Suppressor macrophage treated with lipopolysaccharide for 4 hours (primary cell): ENCODE measurements at places on chromosomes 12 and 14.

GRCh38 chr14:32710731-32711680 is 227.7 kb upstream of the NPAS3 start:
- DNase-seq = peak; percentile 55

GRCh38 chr12:70759161-70759918 is 122.1 kb upstream of the PTPRB start:
- no peak for DNase-seq

DNA sequence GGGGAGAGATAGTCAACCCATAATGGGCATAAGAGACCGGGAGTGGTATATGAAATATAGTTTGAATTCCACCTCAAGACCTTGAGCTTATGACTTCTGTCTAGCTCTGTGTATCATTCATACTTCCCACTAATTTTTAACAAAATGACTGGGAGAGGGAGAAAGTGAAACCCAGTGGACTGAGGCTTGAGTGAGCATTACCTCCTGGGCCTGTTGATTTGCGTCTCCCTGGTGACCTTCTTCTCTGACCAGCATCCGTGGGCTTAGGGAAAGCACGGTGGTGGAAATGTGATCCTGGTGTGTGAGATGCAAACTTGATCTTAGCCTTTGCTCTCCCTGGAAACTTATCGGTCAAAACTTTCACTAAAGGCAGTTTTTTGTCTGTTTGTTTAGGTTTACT is 207.9 kb upstream of the BCL2L14 start:
- DNase-seq = peak; percentile 92

DNA sequence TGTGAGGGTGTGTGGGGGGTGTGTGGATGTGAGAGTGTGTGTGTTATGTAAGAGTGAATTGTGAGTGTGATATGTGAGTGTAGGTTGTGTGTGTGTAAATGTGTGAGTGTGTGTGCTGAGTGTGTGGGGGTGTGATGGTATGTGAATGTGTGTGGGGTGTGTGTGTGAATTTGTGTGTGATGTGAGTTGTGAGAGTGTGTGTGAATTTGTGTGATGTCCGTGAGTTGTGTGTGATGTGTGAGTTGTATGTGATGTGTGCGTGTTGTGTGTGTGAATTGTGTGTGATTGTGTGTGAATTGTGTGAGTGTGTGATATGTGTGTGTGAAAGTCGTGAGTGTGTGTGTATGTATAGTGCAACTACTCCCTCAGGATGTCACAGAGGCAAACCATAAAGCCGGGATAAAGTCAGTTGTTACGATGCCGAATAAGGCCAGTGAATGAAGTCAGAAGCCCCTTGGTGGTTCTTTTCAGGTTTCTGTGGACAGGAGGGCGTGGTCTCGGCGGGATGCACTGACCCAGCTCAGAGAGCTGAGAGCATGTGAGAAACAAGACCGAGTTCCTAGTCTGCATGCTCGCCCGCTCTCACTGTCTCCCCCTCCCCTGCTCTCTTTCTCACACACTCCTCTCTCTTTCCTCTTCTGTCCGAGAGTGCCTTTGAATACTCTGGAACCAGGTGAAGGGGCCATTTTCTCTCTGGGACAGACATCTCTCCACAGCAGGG is 71.8 kb upstream of the MAX start:
- no peak for DNase-seq

DNA sequence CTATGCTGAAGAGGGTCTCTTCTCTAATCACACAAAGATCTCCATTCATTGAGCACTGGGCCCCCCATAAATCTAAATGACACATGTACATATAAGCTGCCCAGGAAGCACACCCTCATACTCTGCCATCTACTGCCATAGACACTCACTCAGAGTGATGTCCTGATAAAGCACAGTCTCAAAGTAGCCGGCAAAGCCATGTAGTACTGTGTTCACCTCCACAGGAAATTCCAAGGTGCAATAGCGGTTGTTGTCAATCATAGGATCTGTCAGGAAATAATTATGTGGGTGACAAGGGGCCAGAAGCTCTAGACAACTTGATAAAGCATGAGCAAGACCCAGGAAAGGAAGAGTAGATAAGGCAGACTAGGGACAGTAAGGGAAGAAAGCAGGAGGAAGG is 3.3 kb upstream of the RBM23 start:
- DNase-seq = no peak
